DMS 273 treated with DMSO at 0.1 percent for 48 hours (cell line): ENCODE measurements at places on chromosomes 16 and 17.

DNA sequence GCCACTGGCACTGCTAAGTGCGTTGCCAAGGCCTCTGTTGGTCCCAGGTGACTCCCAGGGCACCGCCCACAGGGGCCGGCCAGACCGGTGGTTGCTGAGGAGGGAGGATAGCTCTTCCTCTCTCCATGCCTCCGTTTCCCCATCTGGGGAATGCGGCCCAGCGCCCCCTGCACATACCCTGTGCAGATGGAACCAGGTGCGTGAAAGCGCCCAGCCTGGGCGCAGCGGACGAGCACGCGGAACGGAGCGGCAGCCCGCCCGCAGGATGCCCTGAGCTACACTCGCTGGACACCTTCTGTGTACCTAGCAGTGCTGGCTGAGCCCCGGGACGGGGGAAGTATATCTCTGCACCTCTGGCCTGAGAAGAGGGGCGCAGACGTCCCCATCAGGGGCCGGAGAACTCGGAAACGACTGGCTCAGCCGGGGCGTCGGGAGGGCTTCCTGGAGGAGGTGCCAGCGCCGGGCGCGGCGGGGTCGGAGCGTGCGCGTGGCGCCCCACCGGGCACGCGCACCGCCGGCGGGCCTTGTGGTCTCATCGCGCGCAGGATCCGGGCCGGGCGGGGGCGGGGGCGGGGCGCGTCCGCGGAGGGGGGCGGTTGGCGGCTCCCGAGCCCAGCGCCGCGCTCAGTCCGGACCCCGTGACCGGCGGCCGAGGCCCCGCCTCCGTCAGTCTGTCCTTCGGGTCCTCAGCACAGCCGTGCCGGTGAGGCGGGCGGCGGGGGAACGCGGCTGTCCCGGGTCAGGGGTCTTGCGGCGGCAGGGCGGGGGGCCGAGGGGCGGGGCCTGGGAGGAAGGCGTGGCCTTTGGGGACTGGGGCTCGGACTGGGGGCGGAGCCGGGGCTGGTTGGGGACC is at the start of the genes CCDC78 and HAGHL:
CCDC78 (minus strand) TSS at position 6 of the 853 bp plus-strand sequence. CDS start 76 bp downstream, outside the sequence.
HAGHL (plus strand) TSS at position 669 of the 853 bp plus-strand sequence. CDS start 404 bp downstream, outside the sequence.
- no peak for DNase-seq

DNA sequence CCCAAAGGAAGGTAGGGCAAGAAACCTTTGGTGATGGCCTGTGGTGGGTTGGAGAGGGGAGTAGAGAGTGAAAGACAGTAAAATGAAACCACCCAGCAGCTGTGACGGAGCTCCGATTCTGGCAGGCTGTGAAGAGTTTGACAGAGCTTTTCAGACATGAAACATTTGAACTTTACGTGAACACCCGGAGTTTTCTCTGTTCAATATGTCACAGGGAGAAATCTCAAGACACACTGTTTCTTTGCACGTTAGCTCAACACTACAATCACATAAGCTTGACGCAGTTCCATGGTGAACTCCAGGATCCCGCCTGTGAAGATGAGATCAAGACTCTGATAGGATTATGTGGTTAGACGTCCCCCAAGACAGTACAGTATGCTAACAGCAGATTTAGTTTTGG is 79.6 kb upstream of the CDH11 start:
- DNase-seq: no peak

DNA sequence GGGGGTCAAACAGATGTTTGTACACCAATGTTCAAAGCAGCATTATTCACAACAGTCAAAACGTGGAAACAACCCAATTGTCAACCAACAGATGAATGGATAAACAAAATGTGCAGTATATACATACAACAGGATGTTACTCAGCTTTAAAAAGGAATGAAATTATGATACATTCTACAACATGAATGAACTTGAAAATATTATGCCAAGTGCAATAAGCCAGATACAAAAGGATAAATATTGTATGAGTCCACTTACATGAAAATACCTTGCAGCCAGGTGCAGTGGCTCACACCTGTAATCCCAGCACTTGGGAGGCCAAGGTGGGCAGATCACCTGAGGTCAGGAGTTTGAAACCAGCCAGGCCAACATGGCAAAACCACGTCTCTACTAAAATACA is 39.9 kb downstream of the UBE2G1 start:
- no peak for DNase-seq

- DNase-seq: no peak
Observed at GRCh38 chr17:60792250-60792898, 114.7 kb downstream of the BCAS3 start.

DNA sequence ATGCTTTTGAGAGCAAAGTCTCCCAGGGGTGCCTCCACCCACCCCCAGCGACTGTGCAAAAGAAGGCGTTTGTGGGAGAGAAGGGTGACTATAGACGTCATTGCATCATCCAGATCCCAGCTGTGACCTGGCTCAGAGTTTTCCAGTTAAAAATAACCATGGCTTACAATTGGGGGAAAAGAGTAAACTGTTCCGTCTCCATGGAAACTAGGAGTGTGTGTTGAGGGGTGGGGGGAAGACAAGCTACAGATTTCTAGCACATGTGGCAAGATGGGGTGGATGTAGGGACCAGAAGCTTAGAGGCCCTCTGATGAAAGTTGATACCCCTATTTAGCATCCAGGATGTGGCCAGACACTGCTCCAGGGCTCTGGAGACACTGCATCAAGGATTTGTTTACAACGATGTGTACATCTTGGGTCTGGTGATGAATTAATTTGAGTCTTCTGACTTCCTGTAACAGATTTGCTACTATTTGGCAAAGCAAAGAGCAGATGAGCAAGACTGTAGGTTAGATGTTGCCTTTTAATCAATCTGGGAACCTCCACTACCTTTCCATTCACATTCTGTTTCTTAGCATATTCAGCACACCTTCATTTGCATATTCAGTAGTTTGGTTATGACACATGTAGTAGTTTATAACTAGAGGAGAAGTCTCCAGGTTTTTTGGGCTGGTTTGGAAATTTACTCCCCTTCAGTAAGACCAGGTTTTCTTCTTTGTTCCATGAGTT is 6.2 kb upstream of the DUSP14 start:
- peak; percentile 87 for DNase-seq

DNA sequence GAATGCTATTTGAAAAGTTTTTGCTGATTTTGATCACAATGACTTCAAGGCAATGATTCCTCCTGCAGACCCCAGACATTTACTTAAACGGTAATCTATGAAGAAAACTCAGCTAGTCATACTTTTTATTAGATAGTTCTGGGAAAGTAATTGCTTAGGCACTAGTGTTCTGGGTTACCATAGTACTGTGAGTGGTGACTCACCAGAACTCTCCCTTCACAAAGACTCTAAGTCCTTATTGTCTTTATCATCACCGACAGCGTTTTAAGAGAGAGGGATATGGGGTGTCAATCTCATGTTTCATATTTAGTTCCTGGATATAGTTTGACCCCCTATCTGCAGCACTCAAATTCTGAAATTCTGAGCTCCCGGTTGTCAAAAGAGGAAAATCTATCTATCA is 43.0 kb upstream of the CDH8 start:
- no peak for DNase-seq

- DNase-seq: no peak
Observed at GRCh38 chr16:6857575-6857974, 475.1 kb upstream of the RBFOX1 start.

DNA sequence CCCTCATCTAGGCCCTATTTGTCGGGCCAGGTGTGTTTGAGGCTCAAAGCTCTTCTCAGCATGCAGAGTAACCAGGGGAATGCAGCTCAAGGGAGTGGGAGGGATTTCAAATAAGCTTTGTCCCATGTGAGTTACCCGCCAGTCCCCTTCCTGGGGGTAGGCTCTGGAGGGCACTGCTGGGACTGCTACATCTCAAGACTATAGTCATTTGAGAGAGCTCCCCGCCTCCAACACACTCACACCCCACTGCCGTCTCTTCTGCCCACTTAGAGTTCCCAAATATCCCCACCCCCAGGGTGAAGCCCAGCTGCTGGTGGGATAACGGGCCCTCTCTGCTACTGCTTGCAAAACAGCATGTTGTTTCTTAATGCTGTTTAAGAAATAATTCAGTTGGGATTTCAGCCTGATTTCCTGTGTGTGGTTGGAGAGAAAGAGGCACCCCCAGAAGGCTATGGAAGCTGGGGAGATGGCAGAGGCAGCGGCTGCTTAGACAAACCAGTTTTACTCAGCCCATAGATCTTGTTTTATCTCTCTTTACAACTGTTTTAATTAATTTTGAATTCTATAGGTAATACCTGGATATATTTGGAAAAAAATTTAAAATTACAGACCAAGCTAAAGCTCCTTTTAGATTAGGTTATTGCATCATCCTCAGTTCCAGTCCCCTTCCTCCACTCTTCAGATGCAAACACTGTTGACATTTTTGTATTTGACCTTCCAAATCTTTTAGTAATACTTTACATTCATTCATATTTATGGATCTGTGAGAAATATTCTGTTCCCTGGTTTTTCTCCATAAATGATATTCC is 4.1 kb upstream of the MPO start:
- DNase-seq: no peak

DNA sequence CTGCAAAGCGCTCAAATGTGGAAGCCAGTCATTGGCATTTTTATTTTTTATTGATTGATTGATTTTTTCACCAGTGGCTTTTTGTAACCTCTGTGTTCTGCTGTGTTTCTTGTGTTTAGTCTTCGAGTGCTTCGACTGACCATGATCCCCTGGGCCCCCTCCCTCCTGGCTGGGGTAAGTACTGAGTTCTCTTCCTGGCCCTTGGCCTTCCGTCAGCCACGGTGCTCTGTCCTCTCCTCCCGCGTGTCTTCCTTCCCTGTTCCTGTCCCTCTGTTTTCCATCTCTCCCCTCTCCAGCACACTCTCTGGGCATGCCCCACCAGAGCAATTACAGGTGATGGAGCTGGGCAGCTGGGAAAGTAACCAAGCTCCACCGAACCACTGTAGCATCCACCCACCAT is 25.8 kb upstream of the CLEC18A start:
- DNase-seq: no peak

DNA sequence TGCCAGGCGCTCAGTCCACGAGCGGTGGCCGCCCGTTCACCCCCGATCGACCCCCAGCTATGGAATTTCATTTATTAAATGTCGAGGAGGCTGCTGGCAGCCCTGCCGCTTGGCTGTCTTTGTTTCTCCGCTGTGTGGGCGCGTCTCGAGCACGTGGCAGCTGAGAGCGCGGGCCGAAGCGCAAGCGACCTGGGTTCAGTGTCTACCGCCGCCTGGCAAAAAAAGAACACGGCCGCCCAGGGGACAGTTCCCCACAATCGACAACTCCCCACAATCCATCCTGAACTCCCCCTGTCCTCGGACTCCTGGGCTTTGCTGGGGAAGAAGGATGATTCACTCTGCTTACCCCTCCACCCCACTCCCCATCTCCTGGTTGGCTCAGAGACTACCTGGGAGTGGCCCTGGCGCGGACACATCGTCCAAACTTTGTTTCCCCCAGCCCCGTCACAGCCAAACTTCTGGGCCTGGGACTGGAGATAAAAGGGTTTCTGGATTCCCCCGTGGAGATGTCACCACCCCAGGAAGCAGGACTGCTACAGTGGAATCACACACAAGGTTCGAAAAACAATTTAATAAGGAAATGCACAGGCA is 1.7 kb upstream of the ANKRD13B start:
- DNase-seq: peak; percentile 82

- no peak for DNase-seq
Observed at GRCh38 chr16:4936991-4937781, at the start of gene PPL. PPL (minus strand) TSS chr16:4937148; CDS start chr16:4937045, 103 bp downstream.

DNA sequence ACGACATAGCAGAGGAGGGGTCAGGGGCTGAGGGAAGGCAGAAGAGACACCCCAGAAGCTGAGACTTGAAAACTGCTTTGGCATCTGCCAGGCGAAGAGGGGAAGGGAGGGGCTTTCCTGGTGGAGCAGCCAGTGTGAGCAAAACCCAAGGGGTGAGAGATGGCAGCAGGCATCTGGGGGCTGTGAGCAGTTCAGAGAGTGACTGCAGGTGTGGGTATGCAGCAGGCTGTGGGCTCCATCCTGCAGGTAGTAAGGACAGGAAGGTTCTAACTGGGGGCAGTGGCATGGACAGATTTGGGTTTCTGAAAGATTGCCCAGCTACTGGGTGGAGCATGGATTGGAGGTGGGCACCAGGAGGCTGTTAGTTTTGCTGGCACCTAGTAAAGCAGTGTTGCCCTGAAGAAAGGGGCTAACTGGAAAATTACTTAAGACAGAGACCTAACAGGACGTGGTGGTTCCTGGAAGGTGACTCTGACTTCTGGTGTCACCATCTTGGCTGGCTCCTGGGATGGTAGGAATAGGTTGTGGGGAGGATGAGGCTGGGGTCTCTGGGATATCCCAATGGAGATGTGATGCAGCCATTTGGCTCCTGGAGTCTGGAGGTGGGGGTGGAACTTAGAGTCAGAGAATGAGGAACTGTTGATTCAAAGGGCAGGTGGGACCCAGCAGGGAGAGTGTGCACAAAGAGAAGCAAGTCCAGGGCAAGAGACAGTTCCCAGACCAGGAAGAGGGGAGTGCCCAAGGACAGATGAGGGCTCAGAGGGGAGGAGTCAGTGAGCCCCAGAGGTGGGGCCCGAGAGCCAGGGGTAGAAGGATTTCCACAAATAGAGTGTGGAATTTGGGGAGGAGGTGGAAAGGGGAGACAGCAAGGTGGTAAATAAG is 11.2 kb downstream of the BCL7C start:
- DNase-seq: no peak

DNA sequence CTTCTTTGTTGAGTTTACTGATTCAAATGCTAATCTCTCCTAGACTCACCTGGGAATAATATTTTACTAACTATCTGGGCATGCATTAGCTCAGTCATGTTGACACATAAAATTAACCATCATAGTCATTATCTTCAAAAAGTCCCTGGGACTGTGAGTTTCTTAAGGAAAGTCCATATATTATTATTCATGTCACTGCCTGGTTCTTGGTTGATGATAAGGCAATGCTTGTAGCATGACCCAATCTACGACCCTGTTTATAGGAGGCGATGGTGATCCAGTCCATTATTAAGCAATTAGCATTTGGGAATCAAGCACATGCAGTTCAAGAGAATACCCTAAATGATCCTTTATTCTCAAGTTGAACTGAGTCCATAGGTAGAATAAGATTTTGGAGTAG is 54.8 kb upstream of the MPHOSPH6 start:
- DNase-seq: no peak

DNA sequence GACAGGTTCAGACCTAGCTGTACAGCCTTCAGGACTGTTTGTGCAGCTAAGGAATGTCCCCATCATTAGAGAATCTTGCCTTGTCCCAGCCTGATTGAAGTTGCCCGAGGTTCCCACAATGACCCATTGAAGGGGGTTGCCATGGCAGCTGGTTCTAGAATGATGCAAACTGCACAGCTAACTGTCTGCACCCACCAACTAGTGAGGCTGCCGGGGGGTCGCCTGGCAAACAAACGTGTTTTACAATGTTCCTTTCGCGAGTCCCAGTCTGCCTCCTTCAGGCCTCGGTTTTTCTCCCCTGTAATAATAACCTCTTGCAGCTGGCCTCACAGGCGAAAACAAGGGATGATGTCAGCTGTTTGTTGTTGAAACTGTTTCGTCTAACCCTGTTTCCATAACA is 5.5 kb downstream of the C16orf96 start:
- DNase-seq: no peak

DNA sequence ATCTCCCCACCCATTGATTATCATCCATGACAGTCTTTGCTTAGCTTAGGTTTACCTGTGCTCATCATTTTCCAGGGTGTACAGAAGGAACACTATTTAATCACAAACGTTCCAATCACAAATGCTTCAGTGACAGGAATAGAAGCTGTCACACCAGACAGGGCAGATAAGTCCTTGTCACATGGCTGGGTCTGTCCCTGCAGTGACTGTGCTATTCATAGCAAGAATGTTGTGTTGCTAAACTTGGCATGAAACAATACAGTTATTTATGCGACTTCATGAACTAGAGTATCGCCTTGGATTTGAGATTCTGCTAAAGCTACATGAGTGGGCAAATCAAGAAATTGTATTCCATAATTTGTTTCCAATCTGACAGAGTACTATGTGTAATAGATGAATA is 108.4 kb downstream of the CDH13 start:
- DNase-seq: no peak

- DNase-seq: no peak
Observed at GRCh38 chr17:12958786-12959185, 59.0 kb downstream of the ELAC2 start.

GRCh38 chr17:18190628-18191235 is 7.1 kb downstream of the ALKBH5 start:
- no peak for DNase-seq
